Fibroblast of skin of left biceps (primary cell): ENCODE measurements at places on chromosomes 2 and 18.

DNA sequence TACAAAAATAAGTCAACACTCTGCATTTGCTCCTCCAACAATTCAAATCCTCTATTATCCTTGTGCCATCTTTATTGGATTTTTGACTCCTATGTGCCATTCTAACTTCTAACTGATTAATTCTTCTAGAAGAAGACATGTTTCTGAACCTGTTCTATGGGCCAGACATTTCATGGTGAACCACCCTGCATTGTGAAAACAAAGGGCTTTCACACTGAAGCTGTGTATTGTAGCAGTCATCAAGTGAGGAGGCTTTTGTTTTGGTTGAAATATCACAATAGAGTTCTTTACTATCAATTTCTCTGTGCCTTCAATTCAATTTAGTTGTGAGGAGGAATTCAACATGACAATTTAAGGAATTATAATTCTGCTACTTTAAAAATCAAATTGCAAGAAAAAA is 357.9 kb downstream of the PLCL1 start:
- no peak for DNase-seq

- no peak for DNase-seq
Observed at GRCh38 chr2:176110415-176111308, 3.6 kb downstream of the HOXD11 start.

GRCh38 chr2:184654945-184655344 is 56.6 kb downstream of the ZNF804A start:
- peak; percentile 24 for DNase-seq

DNA sequence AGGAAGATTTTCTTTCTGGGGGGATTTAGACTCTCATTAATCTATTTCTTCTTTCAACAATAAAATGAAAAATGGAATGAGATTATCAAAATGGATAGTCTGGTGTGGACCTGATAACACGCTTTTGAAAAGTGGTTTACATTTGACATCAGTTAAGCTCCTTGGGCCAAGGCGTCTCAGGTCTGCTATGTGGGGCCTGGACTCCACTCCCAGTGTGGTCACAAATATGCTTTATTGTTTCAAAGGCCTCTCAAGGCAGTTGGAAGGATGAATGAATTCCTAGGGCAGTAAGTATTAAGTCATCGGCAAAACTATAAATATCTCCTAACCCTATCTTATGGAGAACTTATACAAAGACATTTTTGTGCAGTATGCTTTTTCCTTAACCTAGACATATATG is 74.5 kb downstream of the ETAA1 start:
- no peak for DNase-seq

DNA sequence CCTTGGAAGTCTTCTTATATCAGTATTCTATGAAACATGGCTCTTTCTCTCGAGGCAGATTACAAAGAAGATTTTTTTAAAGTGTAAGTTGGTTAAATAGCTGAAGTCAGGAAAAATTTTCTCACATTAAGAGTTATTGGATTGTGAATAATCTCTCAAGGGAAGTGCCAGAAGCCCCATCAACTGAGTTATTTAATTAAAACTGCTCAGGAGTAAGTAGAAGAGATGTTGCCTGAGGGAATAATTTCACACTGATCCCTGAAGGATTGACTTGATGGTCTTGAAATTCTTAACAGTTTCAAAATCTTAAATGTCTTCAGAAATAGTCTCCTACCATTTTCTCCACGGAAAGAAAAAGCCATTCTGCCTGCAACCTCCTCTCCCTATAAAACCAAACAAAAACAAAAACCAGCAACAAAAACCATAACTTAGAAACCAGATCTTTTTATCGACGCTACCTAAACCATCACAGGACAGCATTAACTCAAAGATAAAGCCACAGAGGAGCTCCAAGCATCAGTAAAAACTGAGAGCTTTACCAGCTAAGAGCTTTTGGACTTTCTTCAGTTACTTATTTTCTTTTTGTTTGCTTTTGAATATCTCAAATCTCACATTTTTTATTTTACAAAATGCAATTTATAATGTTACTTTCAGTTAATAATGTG is 12.9 kb downstream of the CD226 start:
- no peak for DNase-seq

GRCh38 chr2:32805104-32806095 is 141.4 kb upstream of the LTBP1 start:
- no peak for DNase-seq

DNA sequence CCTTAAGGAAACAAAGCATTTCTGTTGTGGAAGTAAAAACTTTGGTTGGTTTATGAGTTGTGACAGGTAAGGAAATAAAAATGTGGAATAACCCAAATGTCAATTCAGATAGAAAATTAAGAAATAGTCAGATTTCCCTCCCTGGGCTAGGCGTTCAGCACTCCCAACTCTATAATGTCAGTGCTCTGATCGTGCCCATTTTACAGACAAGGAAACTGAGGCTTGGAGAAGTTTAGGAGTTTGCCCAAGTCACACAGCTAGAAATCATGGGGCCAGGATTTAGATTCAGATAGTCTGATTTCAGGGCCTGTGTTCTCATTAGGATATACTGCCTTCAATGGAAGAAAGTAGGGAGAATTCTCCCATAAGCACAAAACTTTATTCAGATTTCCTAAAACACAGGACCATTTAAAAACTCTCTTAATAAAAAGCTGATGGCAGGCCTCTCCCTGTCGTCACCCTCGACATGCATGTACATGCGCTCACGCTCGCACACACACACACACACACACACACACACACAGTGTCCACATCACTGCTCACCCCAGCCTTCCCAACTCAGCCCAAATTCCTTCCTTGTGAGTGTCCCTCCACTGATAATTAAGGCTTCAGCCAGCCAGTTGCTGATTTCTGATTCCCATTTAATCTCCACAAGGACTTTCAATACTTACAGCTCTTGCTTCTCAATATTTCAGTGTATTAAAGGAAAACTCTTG is 49.1 kb upstream of the SLC14A2 start:
- DNase-seq = peak; percentile 93

DNA sequence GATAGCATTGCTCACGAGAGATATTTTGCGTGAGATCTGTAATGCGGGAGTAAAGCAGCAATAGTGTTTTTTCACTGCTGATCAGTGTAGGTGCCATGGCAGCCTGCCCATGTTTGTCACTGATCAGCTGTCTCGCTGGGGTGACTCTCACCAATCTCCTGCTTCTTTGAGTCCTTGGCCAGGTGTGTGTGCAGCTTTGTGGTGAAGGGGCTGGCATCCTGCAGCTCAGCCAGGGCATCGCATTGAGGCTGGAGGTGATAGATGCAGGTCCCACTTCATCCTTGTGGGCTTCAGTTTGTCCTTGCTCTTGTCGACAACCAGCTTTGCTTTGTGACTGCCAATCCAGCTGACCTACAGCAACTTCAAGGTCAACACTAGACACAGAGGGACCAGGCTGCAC is 258.3 kb upstream of the CXCR4 start:
- no peak for DNase-seq

GRCh38 chr2:105329561-105330495 is at the start of gene TGFBRAP1:
TSS of gene TGFBRAP1 (minus strand) at chr2:105329735. CDS start at chr2:105308301, 21,434 bp downstream.
- peak; percentile 14 for DNase-seq

GRCh38 chr18:54161267-54161666 is 63.2 kb downstream of the MBD2 start:
- DNase-seq = no peak

DNA sequence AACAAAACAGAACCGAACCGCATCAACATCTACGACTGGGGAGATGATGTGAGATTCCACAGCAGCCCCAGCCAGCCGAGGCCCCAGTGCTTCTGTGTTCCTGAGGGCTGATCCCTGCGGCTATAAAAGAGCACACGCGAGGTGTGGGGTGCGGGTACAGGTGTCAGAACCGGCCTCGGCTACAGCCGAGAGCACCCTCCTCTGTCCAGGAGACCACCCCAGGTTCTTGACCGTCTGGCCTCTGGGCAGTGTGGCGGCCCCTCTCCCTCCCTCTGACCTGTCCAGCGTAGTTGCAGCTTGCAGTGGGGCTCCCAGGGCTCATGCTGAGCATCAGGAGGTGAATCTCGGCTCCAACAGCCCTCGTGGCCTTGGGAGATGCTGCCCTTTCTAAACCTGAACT is 23.7 kb downstream of the RTP5 start:
- DNase-seq = no peak

DNA sequence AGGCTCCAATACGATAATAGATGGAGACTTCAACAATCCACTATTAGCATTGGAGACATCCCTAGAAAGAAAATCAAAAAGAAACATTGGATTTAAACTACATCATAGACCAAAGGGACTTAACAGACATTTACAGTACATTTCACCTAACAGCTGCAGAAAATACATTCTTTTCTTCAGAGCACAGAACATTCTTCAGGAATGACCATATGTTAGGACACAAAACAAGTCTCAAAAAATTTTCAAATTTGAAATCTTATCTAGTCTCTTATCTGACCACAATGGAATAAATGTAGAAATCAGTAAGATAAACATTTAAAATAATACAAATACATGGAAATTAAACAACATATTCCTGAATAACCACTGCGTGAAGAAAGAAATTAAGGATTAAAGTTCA is 68.7 kb downstream of the STRADB start:
- DNase-seq = no peak

DNA sequence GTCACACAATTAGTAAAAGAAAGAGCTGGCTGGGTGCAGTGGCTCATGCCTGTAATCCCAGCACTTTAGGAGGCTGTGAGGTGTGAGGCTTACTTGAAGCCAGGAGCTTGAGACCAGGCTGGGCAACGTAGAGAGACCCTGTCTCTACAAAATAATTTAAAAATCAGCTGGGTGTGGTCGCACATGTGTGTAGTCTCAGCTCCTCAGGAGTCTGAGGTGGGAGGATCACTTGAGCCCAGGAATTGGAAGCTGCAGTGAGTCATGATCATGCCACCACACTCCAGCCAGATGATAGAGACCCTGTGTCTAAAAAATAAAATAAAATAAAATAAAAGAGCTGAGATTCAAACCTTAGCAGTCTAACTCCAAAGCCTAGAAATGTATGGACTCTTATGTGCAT is 39.0 kb upstream of the NEDD4L start:
- DNase-seq = no peak

DNA sequence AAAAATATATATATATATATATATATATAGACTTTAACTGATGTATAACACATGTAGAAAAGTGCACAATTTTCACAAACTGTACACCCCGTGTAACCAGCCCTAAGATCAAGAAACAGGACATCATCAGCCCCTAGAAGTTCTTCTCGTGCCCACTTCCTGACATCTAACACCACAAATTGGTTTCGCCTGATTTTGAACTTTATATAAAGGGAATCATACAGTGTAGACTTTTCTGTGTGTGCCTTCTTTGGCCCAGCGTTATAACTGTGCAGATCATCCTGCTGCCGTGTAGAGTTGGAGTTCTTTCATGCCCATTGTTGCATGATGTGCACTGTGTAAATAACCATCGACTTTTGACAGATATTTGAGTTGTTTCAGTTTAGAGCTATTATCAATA is 41.0 kb downstream of the SMAD7 start:
- no peak for DNase-seq

DNA sequence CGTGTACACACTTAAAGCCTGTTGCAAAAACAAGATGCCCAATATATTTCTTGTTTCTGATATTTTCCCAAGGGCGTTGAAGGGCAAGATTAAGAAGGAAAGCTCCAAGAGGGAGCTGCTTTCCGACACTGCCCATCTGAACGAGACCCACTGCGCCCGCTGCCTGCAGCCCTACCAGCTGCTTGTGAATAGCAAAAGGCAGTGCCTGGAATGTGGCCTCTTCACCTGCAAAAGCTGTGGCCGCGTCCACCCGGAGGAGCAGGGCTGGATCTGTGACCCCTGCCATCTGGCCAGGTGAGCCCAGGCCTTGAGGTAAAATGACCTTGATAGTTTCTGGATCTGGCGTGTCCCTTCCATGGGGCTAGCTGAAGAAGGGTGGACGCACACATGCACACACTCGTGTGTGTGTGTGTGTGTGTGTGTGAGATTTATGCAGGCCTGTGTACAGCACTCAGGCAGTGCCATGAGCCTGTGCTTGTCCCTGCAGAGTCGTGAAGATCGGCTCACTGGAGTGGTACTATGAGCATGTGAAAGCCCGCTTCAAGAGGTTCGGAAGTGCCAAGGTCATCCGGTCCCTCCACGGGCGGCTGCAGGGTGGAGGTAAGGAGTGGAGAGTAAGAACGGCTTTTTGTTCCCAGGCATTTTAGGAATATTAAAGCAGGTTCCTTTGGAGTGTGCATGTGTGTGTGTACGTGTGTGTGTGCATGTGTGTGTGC is 23.6 kb downstream of the MLPH start:
- no peak for DNase-seq

GRCh38 chr2:233847248-233847898 is 7.0 kb downstream of the HJURP start:
- DNase-seq = no peak

DNA sequence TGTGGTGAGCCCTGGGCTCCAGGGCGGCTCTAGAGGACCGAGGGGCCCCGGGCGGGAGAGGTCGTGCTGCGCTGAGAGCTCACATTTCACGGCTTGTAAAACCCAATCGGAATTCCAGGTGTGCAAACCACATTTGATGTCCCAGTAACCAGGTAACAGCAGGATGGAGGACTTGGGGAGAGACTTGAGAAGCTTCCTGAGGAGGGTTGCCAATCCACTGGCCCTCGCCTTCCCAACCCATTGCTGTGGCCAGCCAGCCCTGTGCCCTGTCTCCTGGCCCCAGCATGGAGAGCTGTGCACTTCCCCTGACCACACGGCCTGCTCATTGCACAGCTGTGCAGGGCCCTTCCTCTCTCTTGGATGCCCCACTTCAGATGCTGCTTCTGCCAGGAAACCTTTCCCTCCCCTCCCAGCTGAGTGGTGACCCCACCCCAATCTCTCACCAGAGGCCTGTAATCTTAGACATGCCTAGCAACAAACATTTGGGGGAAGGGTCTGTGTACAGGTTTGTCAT is 39.6 kb downstream of the ASB1 start:
- DNase-seq = no peak

DNA sequence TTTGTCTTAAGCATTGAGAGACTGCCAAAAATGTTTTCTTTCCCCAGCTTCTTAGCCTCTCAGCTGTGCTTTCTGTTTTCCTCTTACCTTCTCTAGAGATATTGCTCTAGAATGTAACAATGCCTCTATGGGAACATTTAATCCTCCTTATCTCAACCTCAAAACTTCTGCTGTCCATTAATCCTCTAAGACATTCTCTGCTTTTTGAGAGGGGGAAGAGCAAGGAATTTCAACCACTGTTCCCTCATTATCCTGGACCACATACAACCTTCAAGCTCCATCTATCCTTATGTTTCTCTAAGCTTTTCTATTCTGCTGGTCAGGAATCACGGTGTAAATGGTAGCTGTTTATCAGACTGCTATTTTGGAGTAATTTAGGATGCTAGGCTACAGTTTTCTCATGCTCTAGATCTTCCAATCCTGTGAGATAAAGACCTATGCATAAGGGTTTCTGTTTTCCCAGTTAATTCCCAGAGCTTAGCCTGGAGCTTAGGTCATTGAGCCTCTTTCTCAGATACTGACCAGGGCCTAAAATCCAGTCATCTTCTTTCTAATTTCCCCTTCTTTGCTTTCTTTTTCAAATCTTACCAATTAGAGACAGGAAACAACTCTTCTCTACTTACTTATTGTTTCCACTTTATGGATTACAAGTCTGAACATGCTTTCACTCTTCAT is 282.0 kb downstream of the CALCRL start:
- no peak for DNase-seq

GRCh38 chr2:10377052-10377746 is 70.9 kb downstream of the ODC1 start:
- DNase-seq = no peak
